NCI-H1092 (cell line): ENCODE measurements at places on chromosomes 16 and 17.

DNA sequence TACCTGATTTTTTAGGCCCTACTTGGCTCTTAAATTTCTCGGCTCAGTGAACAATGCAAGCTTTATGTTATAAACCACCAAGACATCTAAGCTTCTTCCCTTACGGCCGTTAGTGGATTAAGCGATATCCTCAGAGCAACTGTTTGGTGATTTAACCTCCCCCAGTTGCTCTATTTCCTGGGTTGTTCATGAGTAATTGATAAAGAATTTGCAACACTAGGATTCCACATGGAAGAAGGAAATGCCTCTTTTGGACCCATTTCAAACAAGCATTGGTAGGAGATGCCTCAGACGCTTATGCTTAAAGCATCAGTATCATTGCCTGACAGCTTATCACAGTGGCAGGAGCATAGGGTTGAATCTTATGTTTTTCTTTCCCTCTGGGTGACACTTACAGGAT is 65.3 kb downstream of the RBFOX1 start:
- no peak for DNase-seq

DNA sequence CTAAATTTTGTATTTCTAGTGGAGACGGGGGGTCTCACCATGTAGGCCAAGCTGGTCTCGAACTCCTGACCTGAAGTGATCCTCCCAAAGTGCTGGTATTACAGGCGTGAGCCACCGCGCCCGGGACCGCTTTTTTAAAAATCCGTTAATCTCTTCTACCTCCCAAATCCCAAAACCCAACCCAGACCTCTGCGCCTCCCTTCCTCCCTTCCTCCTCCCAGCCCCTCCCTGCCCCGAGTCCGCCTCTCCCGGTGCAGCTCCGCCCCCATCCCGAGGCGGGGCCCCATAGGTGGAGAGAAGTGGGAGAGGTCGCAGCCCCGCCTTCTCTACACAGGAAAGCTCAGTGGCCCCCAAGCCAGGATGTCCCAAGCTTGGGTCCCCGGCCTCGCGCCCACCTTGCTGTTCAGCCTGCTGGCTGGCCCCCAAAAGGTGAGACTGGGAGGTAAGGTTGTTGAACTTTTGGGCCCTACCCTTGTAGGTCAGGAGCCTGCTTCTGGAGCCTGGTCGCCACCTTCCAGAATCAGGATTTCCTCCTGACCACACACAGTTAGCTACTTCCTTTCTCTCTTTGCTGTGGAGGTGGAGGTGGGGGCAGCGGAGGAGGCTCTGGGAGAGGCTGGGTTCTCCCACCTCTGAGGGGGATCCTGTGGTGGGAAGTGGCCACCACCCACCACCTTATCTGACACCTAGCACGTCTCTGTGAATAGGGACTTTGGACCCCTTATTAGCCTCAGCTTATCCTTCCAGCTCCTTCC is at the start of gene TMEM92:
Gene TMEM92, plus strand, starts transcription at position 325 of the 755 bp plus-strand sequence. Its CDS starts 36 bp downstream, at position 361.
- no peak for DNase-seq

- no peak for DNase-seq
These were observed 3.4 kb downstream of the NOG start for GRCh38 chr17:56596691-56597494.

DNA sequence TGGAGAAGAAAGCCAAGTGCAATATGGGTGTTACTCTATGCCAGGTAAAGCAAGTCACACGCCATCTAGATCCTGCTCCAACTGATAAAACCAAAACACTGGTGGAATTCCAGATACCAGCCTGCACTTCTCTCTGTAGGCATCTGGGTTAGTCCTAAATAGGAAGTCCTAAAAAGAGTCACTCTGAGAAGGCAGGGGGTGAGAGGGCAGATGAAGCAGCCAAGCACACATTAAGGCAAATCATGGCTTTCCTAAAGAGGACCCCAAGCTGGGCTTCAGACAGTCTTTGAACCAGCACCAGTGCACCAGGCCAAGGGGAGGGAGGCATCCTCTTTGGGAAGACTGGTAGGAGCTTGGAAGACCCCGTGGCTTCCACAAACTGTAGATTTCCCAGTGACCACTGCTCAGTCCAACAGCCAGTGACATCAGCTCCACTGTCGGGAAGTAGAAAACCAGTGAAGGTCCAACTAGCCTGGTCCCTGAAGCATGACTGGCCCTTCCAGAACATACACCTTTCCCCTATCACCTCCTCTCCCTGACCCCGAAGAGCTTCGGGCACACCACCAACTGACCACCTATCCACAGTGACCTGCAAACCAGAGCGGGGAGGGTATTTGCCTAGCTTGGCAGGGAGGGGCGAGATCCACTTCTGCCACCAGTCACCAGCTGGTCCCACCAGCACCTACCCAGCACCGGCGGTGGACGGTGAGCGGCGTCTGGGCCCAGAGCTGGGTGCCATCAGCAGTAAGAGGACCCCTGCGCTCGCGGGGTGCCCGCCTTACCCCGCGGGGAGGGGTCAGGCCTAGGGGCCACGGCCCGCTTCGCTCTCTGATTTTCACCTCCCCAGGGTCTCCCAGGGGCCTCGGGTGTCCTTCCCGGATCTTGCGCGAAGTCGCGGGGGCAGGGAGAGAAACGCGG is 1.0 kb downstream of the LITAF start:
- DNase-seq, result no peak

DNA sequence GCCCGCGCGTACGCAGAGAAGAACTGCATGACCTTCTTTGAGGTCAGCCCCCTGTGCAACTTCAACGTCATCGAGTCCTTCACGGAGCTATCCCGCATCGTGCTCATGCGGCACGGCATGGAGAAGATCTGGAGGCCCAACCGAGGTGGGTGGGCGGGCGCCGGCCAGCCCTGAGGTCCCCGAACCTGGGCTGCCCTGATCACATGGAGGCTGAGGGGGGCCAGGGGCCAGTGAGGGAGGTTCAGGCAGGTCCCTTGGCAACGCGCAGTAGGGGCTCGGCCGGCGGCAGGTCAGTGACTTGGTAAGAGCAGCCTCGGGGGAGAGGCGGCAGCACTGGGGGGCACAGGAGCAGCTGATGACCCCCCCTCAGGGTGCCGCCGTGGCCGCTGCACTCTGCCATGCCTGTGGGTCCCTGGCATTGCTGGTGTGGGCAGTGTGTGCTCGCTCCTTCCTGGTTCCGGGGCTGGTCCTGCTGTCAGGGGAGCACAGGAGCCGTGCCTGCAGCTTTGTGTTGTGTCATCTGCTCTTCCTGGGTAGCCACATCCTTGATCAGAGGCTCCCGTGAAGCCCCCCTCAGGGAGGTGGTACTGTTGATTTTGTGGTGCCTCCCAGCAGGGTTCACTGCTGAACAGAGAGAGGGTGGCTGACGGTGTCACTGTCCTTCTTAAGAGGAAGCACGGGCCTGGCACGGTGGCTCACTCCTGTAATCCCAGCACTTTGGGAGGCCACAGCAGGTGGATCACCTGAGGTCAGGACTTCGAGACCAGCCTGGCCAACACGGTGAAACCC is 4.6 kb upstream of the WFIKKN1 start:
- DNase-seq, result no peak

GRCh38 chr16:73280388-73280787 is 232.5 kb upstream of the ZFHX3 start:
- DNase-seq, result no peak

GRCh38 chr17:40219594-40220338 is 662 bp downstream of the WIPF2 start:
- peak; percentile 74 for DNase-seq

- DNase-seq, result no peak
These were observed 7.0 kb downstream of the MT2A start for GRCh38 chr16:56615353-56615752.

GRCh38 chr17:12664894-12665262 is 812 bp upstream of the MYOCD start:
- DNase-seq, result no peak

DNA sequence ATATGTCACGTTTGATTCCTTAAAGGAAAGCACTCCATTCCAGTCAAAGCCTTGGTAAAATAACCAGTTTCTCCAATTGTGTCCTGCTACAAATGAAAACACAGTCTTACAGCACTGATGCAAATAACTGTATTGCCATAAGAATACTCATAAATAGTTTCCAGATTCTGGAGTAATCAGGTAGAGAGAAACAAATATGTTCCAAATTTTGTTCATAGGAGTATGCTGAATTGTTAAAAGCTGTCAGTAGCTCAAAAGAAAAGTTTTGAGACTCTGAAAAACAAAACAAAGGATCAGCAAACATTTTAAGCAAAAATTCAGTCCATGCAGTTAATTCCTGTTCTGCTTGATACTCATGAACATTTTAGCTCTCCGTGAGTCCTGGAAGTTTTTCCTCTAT is 7.8 kb downstream of the DHRS7B start:
- DNase-seq, result no peak

- no peak for DNase-seq
These were observed 6.7 kb downstream of the UBTF start for GRCh38 chr17:44212507-44213402.

GRCh38 chr16:4945560-4946502 is 8.9 kb upstream of the PPL start:
- DNase-seq, result no peak

GRCh38 chr16:424033-424622 is 1.3 kb upstream of the RAB11FIP3 start:
- DNase-seq, result no peak

DNA sequence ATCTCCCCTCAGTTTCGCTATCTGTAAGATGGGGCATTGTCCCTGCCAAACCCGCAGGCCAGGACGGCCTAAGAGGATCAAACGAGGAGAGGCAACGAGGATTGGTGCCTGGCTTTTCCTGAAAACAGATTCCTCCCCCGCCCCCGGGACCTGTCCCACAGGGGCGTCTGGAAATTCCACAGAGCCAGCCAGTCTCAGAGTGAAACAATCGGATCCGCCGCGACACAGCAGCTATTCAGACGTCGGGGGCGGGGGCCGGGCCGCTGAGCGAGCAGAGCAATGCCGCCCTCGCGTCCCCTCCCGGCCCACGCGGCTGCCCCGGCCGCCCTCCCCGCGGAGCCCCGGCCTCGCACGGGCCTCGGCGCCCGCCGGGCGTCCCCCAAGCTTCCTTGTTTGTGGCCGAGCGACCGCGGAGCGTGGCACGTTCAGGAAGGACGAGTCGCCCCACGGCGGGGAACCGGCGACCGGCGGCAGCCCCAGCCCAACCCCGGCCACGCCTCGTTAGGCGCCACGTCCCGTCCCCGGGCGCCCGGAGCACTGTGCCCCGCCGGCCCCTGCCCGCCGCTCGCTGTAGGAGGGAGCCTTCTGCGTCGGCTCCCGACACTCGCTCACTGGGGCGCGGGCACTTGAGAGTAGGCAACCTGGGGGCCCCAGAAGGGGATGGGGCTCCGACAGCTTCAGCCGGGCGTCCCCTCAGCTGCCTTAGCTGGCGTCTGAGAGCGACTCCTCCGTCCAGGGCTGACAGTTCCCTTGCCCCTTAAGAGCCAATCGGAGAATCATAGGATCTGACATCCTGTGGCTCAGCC is 29.6 kb upstream of the PHOSPHO1 start:
- no peak for DNase-seq

GRCh38 chr16:30027588-30028437 is 3.3 kb downstream of the TLCD3B start:
- DNase-seq, result no peak

- no peak for DNase-seq
These were observed 59.9 kb downstream of the OR1D5 start for GRCh38 chr17:3003296-3004149.

DNA sequence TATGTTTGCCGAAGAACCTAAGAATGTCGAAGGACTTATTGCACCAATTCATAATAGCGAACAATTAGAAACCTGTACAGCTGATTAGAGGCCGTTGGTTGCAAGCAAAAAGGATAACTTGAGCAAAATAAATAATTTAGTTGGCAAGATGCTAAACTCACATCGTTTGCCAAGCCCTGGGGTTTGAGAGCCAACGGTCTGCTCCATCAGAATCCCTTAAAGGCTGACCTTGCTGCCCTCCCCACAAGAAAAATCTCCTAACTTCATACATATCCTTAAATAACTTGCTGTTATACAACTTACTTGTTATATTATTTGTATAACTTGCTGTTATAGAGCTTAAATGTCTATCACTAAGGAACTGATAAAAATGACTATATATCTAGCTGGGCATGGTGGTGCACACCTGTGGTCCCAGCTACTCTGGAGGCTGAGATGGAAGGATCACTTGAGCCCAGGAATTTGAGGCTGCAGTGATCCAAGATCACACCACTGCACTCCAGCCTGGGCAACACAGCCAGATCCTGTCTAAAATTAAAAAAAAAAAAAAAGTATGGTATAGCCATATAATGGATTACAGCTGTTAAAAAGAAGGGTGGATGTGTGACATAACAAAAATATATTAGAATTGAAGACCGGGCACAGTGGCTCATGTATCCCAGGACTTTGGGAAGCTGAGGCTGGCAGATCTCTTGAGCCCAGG is 1.9 kb upstream of the TRIM37 start:
- DNase-seq, result no peak

DNA sequence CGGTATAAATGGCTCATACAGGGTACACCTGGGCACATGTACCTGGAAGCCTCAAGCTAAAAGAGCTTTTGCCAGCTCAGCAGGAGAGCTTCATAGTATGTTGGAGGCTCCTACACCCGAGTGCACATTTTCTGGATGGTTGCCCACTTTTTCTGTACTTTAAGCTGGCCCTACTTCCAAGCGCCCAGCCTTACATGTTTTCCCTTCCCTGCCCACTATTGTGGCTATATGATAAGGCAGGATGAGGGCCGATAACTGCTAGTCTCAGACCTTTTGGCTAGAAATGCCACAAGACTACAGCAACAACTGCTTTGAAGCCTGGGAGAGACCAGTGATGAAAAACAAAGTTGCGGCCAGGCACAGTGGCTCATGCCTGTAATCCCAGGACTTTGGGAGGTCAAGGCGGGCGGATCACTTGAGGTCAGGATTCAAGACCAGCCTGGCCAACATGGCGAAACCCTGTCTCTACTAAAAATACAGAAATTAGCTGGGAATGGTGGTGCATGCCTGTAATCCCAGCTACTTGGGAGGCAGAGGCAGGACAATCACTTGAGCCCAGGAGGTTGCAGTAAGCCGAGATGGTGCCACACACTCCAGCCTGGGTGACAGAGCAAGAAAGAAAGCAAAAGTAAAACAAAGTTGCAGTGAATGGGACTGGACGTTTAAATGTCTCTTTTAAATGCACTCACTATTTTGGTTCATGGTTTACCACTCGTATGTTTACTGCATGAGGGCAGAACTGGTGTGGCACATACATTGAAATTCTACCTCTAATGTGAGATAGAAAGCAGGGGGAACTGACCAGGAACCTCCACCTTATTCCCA is 14.2 kb upstream of the MARCHF10 start:
- DNase-seq, result no peak

GRCh38 chr17:69916761-69917160 is 158.3 kb upstream of the KCNJ16 start:
- no peak for DNase-seq
